Progenitor cell of endocrine pancreas (in vitro differentiated cells): ENCODE measurements at places on chromosomes 3 and 15.

DNA sequence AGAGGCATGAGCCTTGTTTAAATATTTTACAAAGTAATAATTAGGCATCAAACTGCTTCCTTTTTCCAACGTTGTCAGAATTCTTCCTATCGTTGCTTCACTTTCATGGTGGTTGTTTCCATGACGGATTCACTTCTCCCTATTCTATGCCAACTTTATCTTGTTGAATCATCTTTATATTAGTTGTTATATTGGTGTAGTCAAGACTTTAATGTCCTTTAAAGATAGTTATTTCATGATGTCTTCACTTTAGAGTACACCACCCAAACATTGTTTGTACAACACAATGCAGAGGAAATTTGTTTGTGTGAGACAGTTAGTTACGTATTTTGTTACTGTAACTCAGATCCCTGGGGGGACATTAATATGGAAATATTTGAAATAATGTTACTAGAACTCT is 61.9 kb downstream of the CRYBG3 start:
- DNase-seq, result no peak

GRCh38 chr3:143972505-143973258 is 1.1 kb downstream of the DIPK2A start:
- peak; percentile 59 for DNase-seq

DNA sequence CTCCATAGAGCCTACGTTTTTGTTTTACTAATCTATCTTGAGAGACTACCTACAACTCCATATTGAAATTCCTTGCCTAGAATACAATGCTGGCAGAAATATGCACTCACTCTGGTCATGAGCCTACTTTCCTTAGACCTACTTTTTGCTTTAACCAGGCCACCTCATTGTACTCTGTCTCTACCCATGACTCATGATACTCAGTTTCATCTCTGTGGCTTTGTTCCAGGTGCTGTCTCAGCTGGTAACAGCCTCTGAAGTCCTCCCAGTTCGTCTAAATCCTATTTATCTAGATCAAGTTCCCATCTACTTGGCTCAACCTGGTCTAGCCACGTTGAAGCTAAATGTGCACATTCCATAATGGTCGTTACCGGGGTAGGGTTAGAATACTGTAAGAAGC is 536.4 kb downstream of the RSL24D1 start:
- DNase-seq, result no peak

DNA sequence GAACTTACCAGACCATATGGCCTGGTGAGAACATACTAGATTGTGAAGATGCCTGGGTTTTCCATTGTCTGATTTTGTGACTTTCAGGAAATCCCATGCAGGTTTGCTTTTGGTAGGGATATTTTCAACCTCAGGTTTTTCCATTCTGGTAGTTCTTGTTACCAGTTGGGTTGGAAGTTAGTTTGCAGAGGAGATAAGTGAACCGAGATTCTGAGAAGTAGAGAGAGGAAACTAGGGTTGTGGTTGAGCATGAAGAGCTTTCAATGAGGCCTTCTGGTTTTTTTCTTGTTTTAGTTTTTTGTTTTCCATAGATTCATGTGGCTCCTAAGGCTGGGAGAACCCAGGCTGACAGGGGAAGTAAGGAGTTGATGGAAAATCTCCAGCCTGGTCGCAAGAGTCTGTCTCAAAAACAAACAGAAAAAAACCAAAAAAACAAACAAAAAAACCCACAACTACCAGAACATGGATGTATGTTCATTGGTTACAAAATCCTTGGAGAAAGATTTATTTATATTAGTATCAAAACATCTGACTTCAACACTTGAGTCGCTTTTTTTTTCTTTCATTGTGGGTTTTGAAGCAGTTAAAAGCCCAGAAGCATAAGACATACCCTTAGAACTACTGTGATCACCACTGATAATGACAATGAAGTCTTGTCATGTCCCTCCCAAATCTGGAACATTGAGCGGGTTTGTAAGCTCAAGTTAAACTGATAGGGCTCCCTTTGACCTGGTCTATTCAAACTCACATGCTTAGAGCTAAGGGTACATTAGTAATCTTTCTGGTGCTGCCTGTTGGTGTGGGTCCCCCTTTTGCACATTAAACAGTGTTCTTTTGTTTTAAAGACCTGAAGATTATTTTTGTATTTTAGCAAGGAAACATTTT is 3.2 kb downstream of the GPR171 start:
- DNase-seq, result no peak

DNA sequence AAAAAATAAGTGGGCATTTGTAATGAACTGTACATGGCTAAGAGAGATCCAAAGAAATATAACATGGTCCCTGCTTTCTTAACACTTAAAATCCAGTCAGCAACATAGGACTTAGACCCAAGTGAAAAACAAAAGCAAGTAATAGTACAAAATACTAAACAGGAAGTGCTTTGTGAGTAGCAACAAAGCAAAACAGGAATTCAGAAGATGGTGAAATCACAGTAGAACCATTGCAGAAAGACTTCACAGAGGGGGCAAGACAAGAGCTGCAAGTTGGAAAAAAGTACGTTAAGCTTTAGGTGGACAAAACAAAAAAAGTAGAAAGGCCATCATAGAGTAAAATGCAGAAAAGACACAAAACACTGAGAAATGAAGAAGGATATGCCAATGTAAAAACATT is 116.0 kb downstream of the TBC1D5 start:
- DNase-seq, result no peak

DNA sequence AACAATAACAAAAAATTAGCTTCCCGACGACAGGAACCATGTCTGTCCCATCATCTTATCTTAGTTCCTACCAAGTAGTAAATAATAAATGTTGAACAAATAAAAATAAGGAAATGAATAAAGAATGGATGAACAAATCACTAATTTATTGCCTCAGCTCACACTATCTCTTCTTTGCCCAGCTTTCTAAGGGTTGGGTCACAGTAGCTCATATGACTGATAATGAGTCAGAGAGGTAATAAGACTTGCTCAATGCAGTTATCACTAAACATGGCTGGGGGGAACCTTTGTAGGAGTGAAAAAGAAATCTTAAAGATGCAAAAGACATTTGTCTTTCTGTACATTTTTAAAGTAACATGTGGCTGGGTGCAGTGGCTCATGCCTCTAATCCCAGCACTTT is 182.2 kb downstream of the WDR76 start:
- DNase-seq, result no peak

DNA sequence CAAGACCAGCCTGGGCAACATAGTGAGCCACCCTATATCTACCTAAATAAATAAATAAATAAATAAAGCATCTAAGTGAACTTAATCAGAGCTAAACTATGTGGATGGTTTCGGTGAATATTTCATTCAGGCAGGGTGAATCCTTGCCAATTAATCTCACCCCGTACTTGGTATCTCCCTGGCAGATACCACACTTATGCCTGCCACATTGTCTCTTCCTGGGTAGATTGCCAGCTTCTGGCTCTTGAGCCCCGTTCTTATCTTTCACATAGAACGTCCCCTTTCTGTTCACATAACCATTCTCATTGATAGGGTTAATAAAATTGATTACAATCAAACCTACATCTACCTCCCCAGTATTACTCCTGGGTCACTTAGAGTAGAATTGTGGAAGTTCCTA is 7.0 kb downstream of the SNAP23 start:
- DNase-seq, result no peak

DNA sequence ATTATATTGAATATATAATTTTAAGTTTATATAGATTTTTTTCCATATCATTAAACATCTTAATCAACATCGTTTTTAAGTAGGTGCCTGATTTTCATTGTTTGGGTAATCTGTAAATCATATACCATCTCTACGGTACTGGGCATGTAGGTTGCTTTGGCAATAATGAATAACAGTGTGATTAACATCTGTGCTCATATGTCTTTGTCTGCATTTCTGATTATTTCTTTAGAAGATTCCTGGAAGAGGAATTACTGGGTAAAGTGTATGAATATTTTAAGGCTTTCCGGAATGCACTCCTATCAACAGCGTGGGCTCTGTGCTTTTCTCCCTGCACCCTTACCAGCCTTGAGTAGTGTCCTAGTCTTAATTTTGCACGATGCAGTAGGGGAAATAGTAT is 119.8 kb upstream of the LIPC start:
- no peak for DNase-seq

- no peak for DNase-seq
Observed at GRCh38 chr3:85303156-85303555, 344.4 kb downstream of the CADM2 start.

GRCh38 chr3:181707980-181708379 is 3.7 kb upstream of the SOX2 start:
- no peak for DNase-seq
